ENCODE measurements at places on chromosomes 1 and 21.

DNA sequence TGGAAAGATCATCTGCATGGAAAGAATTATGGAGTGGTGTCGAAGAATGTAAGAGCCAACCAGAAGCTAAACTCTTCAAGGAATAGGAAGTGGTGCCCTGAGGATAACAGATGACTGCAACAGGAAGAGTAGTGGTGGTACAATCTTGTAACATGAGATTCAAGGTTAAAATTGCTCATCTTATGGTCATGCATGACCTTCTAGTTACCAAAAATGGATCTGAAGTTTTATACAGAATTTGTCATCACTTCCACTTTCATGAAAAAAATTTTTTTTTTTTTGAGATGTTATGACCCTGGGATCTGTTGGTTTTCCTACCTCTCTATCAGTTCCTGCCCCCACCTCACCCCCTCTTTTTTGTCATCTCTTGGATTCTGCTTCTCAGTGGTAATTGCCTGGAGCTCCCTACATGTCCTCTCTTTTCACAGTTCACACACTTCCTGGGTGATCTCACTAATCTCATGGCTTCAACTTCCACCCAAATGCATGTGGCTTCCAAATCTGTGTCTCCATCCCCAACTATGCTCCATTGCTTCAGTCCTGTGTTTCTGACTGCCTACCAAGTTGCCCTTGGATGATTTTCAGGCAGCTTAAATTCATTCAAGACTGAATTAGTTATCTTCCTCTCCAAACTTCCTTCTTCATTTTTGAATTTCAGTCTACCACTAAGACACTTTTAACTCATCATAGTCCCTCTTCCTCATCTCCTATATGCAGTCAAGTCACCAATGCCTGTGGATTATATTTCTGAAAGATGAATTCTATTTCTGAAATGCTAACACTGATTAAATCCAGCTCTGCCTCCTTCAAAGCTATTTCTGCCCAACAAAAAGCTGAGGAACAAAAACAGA lies 48.4 kb downstream of the SLAMF6 start:
- no peak for DNase-seq

GRCh38 chr1:218982482-218982881 lies 191.2 kb upstream of the LYPLAL1 start:
- no peak for DNase-seq

DNA sequence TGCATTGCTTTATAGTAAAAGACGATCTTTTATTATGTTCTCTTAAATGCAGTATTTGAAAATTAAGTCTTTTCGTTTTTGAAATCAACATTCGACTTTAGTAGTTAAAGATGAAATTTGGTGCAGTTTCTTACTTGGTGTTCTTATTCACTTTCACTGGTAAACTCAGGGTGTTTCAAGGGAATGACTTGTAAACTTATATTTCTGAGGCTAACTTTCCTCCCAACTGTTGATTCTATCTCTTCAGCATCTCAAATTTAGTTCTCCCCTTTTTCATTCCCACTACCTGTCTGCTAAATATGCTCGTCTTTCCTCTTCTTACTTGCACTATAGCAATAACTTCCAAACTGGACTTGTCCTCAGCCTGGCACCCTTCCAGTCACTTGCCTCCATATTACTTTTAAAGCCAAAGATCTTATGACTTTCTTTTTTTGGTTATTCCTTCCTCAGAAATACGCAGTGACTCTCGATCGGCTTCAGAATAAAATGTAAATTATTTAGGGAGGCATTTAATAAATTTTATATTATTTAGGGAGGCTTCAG lies 988 bp downstream of the SLC35A3 start:
- no peak for DNase-seq

DNA sequence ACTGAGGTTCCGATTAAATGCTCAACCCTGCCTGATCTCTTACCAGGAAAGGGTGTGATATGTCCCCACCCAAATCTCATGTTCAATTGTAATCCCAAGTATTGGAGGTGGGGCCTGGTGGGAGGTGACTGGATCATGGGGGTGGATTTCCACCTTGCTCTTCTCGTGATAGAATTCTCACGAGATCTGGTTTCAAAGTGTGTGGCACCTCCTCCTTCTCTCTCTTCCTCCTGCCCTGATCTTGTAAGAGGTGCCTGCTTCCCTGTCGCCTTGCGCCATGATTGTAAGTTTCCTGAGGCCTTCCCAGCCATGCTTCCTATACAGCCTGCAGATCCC lies 34.9 kb downstream of the RSPH1 start:
- no peak for DNase-seq

GRCh38 chr1:1020415-1021009 lies 592 bp downstream of the AGRN start:
- DNase-seq = no peak

- peak; percentile 71 for DNase-seq
Measured at GRCh38 chr1:210373878-210374599, 45.3 kb downstream of the HHAT start.

GRCh38 chr1:108695535-108695934 lies 3.4 kb downstream of the PRPF38B start:
- DNase-seq = no peak

DNA sequence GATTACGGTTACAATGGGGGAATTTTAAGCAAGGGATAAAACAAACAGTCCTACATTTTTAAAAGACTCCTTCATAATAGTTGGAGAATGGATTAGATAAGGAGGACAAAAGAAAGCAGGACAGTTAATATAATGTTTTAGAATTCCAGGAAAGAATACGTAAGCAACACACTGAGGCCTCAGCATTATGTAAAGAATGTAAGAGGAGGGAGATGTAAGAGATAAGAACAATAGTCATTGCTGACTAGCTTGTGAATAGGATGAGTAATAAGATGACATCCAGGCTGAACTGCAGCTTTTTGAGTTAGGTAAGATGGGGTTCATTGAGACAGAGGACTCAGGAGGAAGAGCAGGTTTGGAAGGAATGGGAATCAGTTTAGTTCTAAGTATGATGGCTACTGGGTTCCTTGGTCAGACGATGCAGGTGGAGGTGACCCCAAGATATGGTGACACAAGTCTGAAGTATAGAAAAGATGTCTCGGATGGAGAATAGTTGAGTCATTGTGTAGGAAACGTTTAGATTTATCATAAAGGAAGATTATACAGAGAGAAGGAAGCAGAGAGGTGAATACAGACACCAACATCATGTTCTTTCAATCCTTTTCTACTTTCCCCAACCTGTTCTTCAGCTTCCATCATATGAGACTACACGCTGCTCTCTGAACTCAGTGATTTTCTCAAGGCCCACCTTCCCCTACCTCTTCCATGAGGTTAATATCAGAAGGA lies 372.8 kb downstream of the PTBP2 start:
- DNase-seq = no peak

GRCh38 chr21:42745511-42746239 lies 92.3 kb downstream of the PDE9A start:
- no peak for DNase-seq

- DNase-seq = no peak
Measured at GRCh38 chr1:15785683-15786082, 21.8 kb downstream of the UQCRHL start.

GRCh38 chr1:205421798-205422197 lies at the start of gene LEMD1:
Gene LEMD1, minus strand, starts transcription at chr1:205422056. Its CDS starts 1,520 bp downstream, at chr1:205420536.
- DNase-seq = no peak

GRCh38 chr1:203031467-203031866 lies 5.2 kb downstream of the PPFIA4 start:
- DNase-seq = no peak

- DNase-seq = no peak
Measured at GRCh38 chr1:25695090-25695770, 78.6 kb downstream of the MAN1C1 start.

GRCh38 chr1:7680207-7680954 lies 90.7 kb upstream of the VAMP3 start:
- no peak for DNase-seq

GRCh38 chr1:23524716-23525401 lies 6.2 kb downstream of the E2F2 start:
- no peak for DNase-seq

Measured in central memory CD8-positive, alpha-beta T cell (primary cell).